Sigmoid colon (tissue), 7 donors: ENCODE measurements at places on chromosomes 11 and 22.

- no peak overlapping the region for H3K4me3 ChIP-seq
- H3K36me3 ChIP-seq = no peaks in the 10 kb centered on the region
- peak; percentile 71 for DNase-seq
- no peaks in the 10 kb centered on the region for H3K27me3 ChIP-seq
- H3K4me1 ChIP-seq = peaks cover 64% of the 10 kb centered on the region
Observed at GRCh38 chr11:106087815-106088435, 10.5 kb downstream of the AASDHPPT start.

GRCh38 chr22:50104141-50104544 lies 14.3 kb downstream of the MOV10L1 start:
- no peaks in the 10 kb centered on the region for H3K27me3 ChIP-seq
- no peak overlapping the region for H3K4me3 ChIP-seq
- no peaks in the 10 kb centered on the region for H3K36me3 ChIP-seq
- no peak overlapping the region for H3K27ac ChIP-seq

GRCh38 chr11:57386178-57386940 lies 4.1 kb downstream of the PRG2 start:
- no peaks in the 10 kb centered on the region for H3K36me3 ChIP-seq
- no peak for DNase-seq
- no peak overlapping the region for H3K4me3 ChIP-seq
- no peaks in the 10 kb centered on the region for H3K27me3 ChIP-seq

DNA sequence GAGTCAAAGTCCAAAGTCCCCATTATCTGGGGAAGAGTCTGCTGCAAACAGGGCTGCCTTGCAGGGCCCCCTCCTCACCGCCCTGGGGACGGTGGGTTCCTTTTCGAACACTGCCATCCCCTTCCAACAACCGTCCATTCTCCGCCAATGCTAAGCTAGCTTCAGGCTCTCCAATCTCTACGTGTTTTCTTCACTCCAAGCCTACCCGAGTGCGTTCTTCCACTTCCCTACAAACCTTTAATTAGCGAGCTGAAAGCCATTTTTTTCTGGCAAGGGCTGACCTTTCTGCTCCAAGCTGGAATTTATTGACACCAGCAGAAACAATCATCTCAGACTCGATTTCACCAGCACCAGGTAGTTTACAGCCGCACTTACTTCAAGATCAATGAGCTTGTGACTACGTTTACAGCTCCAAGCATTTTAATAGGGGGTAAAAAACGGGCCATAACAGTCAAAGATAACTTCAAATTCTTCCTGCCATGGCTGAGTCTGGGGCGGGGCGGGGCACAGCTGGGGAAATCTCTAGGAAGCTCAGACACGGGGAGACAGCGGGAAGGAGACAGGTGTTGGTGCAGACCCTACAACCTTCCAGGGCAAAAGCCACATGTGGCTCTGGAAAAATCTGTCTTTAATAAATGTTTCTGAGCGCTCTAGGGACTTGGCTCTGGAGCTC lies 82.2 kb downstream of the PHF21B start:
- no peak overlapping the region for H3K4me3 ChIP-seq
- H3K36me3 ChIP-seq = no peaks in the 10 kb centered on the region
- H3K27me3 ChIP-seq = no peaks in the 10 kb centered on the region
- DNase-seq = peak; percentile 15
- no peaks in the 10 kb centered on the region for H3K4me1 ChIP-seq
